ENCODE measurements at places on chromosomes 2 and 18. TPM values are rescaled to one million over a fixed set of nuclear protein-coding genes. Genes with fewer than 3 reads are reported as not detected.

ACVR2A gene
- total RNA-seq, result 15.9 TPM

GRCh38 chr18:8450898-8451665 lies 158.2 kb upstream of the RAB12 start:
- no peak for DNase-seq

GRCh38 chr18:55244546-55244945 lies 285.3 kb upstream of the CCDC68 start:
- DNase-seq, result no peak

GRCh38 chr2:235842941-235843340 lies 325.2 kb downstream of the GBX2 start:
- no peak for DNase-seq

GRCh38 chr2:64840426-64840881 lies 148.7 kb upstream of the SLC1A4 start:
- DNase-seq, result no peak

DNA sequence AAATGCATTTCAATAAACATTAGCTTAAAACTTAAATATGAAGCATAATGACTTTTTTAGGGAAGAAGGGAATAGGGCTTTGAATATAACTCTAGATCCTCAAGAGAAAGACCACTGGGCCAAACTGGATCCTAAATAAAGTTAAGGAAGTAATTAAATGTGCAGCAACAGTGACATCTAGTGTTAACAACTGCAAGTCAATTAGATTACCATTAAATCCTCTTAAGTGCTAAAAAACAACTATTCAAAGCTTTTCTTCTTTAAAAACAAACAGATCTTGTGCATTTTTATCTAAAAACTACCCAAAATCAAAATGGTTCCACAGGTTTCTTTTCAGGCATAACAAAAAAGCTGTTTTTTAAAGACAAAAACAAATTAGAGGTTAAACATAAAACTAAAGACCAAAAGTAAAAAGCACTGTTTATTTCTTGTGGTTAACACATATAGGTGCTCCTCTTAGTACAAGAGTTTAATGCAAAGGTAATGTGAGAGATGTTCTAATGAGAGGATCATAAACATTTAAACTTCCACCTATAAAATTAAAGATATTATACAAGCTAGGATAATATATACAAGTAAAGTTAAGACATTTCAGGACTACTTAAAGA lies 111.4 kb downstream of the THADA start:
- DNase-seq, result no peak

DNA sequence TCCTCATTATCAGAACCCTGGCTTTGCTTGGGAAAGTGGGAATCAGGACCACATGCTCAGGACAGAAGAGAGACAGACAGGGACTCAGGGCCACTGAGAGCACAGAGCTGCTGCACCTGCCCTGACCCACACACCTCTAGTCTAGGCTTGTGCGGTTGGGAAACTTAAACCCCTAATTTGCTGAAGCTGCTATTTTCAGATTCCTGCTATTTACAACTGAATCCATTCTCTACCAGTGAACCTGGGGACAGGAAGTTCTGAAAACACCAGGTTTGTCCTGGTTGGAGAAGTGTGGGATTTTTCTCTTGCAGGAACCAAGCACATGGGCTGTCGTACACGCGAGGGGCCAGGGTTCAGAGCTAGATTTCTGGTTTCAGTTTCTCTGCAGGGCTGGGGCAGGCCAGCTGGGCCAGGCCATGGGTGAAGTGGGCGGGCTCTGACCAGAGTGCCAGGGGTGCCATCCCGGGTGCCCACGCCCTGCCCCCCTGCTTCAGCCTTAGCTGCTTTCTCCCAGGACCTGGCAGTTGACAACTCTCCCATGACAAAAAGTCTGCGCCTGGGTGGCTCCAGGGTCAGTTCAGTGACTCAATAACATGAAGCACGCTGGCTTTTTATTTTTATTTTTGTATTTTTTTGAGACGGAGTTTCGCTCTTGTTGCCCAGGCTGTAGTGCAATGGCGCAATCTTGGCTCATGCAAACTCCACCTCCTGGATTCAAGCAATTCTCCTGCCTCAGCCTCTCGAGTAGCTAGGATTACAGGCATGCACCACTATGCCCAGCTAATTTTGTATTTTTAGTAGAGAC lies 51.3 kb upstream of the SLC1A4 start:
- DNase-seq, result no peak

- no peak for DNase-seq
Observed at GRCh38 chr2:172970660-172971059, 105.0 kb upstream of the MAP3K20 start.

DNA sequence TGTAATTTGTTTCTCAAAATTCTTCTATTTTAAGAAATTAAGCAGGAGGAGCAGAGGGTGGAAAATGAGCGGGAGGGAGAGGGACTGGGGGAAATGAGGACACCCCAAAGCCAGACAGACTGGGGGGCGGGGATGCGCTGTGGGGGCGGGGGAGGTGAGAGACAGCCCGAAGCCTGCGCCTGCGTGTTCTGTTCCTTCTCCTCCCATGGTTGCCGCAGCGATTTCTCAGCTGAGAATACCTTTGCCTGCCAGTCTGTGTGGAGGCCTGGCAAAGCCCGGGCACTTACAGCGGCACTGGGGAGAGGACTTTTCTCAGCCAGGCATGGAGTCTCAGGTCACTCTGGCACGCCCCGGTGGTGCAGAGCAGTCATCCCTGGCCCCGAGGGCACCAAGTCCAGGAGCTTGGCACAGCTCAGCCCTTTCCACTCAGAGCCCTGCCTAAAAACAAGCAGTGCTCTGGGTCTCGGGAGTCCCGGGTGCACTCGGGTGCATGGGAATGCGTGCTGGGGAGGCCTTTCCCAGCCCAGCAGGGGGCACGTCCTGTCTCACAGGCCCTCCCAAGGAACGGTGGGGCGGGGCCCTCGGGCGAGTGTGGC lies 289.3 kb upstream of the HS6ST1 start:
- DNase-seq, result no peak

GRCh38 chr18:61822879-61823278 lies 69.9 kb downstream of the RNF152 start:
- no peak for DNase-seq

All from omental fat pad (tissue), 4 donors.